KBM-7 (cell line): ENCODE measurements at places on chromosomes 2 and 18.

DNA sequence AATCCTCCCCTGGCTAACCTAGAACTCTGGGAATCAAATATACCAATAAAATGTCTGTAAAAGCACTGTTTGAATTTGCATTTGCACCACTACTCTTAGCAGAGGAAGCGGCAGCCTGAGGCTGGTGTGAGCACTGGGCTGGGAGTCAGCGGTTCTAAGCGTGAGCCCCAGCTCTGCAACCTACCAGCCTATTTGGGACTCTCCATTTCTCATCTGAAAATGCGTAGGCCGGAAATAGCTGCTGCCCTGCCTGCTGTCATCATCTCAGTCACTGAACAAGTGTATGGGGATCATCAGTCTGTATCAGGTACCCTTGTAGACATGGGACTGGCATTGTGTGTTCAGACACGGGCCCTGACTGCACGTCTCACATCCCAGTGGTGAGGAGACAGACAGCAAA is 194.3 kb downstream of the ANKRD30B start:
- no peak for DNase-seq

DNA sequence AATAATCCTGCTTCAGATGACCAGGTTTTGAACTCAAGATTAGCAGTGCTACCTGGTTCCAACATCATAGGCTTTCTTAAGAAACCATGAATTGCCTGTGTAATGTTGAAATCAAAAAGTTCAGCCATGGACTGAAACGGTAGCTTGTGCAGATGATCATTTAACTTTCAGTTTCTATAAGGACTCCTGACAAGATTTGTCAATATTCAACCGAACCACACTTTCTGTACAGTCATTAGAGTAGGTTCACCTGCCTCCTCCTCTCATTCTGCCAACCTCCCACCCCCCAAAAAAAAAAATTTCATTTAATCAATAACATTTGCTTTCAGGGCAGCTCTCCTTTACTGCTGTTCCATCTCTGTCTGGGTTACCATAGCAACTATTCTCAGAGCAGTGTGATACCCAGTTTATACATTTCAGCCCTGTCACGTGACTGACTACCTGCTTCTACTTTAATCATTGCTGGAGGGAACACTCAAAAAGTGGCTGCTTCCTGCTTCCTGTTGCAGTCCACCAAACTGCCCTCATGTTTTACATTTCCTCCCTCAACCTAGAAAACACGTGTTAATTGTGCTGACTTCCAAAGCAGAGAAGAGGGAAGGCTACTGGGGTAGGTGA is 275.5 kb downstream of the SS18 start:
- peak; percentile 1 for DNase-seq

DNA sequence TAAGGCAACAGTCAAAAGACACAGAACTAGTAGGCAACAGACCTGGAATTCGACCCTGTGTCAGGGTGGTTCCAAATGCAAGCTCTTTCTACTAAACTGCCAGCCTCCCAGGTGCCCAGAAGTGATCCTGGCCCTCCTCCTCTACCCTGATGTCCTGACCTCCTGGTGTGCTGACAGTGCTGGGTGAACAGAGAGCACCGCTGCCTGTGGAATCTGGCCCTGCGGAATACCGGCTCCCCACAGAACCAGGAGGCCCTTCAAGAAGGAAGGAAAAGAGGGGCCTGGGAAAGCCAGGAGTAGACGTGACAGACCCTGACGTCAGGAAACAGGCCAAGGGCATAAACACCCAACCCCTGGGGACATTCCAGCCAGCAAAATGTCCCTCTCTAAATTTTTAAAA is 120.3 kb downstream of the NOL10 start:
- no peak for DNase-seq

- no peak for DNase-seq
Observed at GRCh38 chr2:28326881-28327505, 65.7 kb upstream of the FOSL2 start.

DNA sequence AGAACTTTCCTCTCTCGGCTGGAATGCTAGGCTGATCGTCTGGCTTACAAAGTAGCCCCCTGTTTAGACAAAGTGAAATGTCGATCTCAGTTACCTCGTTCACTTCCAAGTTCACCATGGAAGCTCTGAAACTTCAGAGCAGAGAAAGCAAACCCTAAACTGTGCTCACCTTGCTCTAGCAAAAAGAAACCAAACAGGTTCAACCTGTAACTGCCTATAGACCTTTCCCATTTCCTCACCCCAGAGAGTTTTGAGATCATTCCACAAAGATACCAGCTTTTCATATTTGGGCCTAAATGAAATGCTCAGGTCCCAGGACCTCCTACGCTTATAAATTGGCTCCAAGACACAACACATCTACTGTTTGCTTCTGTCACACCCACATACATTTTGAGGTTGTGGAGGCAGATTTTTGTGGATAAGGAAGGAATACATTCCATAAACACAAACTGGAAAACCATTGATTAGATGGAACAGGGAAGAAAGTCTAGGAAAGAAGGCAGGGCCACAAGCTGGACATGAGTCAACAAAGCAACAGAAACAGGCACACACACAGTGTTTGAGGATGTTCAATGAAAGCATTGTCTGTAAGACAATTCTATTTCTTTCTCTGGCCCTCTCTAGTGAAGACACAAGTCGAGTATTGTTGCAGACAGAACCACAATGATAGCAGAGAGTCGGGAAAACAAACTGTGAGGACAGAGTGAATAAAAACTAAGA is 52.8 kb upstream of the TGIF1 start:
- DNase-seq, result no peak

DNA sequence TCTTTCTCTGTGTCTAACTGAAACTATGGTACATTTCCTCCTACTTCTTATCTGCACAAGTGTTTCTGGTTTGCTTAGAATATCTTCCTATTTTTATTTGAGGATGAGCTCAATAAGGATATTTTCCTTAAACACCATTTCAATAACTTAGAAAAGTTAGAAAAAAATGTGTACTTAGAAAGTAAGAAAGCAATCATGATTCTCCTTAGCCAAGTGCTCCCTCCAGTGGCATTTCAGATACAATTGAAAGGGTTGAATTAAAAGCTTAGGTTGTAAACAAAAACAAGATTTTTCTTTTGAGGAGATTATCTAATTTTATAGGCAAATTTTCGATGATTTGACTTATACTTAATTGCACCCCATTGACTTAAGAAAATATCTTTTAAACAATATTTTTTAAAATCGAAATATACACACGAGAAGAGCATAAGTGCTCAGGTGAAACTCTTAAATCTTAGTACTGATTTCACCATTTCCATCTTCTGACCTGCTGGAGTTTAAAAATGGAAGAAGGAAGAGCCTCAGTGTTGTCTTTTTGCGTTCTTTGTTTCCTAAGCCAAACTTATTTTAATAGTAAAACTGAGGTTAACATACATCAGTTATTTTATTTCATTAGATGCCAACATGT is 26.9 kb downstream of the C18orf63 start:
- DNase-seq, result peak; percentile 19

GRCh38 chr18:23943104-23943503 is 71.5 kb upstream of the TTC39C start:
- no peak for DNase-seq

- no peak for DNase-seq
Observed at GRCh38 chr18:51890762-51891161, 449.2 kb upstream of the DCC start.

- no peak for DNase-seq
Observed at GRCh38 chr2:40434731-40435271, 17.1 kb downstream of the SLC8A1 start.

DNA sequence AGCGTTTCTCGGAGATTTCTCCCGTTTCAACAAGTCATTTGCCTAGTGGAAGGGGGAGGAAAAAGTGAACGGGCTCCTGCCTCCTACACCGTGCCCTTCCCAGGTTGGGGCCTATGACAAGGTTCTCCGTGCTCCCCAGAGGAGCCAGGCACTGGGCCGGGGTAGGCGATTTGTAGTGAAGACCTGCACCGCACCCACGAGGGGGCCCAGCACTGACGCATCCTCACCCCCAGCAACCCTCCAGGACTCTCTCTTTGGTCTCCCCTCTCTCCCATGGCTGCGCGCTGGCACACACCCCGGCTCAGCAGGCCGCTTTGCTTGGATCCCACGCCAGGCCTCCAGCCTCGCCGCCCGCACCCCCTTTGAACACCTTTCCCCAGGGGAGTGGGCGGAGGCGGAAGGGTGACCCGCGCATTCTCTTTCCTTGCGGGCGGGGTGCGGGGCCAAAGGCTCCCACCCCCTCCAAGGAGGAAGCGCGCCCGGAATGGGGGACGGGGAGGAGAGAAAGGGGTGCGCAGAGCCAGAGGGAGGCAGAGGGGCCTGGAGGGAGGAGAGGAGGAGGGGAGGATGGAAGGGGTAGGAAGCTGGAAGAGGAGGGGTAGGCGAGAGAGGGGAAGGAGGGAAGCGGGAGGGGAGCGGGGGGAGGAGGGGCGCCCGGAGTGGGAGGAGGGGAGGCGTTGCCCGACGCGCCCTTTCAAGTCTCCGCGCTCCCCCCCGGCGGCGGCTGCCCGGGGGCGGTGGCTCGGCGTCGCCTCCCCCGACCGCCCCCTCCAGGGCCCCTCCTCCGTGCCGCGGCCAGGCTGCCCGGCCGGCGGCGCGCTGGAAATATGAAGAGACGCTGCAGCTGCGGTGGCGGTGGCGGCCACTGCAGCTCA is at the start of gene APCDD1:
Gene APCDD1 (plus strand): TSS at position 830 of the 875 bp plus-strand sequence. CDS start 347 bp downstream, outside the sequence.
- DNase-seq, result no peak

- DNase-seq, result no peak
Observed at GRCh38 chr2:31212659-31213600, 4.4 kb downstream of the CAPN14 start.

DNA sequence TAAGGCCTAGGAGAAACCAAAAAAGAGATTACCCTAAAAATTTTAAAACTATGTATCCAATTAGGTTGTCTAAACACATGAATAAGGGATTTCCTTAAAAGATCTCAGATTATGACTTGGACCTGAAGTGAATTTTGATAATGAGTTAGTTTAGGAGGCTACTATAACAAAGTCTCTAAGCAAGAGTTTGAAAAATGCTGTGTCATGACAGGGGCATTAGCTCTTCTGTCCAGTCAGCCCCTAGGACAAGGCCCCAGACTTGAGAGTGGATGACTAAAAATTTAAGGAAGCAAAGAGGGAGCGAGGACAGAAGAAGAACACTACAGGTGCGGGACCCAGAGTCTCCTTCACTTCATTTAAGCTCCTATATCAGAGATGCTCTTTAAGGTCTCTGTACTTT is 135.9 kb downstream of the DTNB start:
- DNase-seq, result no peak

DNA sequence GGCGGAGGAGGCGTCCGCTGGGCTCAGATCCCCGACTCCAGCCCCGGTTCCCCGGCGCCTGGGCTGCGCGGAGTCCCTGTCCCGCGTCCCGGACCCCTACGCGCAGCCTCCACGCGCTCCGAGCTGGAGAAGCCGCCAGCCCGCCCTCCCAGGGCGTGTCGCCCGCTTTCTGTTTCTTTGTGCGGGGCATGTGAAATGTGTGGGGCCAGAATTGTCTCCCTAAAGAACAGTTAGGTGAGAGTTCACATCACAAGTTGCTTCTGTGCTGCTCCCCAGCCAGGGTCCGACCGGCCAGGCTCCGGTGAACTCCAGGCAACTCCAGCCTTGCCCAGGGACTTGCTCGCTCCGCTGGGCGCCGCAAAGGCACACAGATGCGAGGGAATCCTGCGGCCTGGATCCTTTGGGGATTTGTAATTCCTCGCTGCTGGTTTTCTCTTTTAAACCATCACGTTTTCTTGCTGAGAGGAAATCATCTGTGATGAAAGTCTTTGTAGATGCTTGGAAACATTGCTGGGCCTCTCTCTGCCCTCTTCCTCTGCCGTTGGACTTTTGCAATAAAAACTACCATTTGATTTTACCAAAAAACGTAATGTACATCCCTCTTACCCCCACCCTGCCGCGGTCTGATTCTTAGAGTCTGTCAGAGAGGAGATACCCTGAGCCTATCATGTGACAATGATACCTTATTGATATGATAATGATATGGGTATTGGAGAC is 631 bp downstream of the GYPC start:
- DNase-seq, result no peak

DNA sequence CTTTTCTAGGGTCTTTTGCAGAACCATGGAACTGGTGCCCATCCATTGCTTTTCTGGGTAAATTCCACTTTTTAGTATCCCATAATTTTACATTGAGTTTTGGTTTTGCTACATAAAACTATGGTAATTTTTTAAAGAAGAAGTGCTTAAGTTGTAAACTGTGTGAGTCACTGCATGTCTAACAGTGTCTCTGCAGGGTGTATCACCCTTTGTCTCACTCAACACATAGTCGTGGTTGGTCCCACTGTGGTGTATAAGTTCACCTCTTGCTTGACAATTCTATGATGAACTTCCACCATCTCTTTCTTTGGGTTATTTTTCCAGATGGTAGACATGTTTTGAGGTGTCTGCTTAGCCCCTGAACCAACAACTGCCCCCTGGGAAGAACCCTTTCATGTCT is 10.5 kb downstream of the SCTR start:
- no peak for DNase-seq

DNA sequence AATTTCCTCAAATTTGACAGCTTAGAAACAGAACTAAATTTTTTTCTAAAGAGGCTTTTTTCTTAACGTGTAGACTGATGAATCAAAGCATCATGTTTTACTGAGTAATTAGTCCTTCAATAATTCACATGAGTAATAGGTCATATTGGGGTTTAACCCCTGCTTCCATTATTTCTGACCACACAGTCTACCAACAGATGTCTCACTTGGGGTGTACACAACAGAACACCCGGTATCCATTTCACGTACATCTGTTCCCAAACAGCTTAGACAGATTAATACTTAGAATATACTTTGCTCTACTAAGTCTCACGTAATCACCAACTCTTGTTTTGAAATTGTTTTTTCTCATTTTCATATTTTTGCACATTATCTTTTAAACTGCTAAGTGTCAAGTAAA is 14.8 kb downstream of the CERKL start:
- no peak for DNase-seq

DNA sequence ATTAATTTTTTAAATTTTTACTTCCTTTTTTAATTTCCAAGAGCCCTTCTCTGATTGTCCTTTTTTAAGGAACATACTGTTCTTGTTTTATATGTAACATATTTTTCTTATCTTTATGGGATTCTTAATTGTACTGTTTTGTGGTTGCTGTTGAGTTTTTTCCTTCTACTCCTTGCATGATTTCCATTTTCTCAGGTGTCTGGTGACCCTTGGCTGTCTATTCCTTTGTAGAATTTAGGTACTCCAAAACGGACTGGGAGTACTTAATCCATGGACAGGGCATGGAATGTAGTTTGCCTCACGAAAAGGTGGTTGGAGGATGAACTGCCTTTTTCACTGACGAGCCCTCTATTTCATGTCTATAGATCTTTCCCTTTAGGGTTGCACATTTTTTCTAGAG is 26.6 kb downstream of the TWSG1 start:
- DNase-seq, result no peak

- no peak for DNase-seq
Observed at GRCh38 chr18:32847691-32848090, 74.9 kb upstream of the KLHL14 start.

DNA sequence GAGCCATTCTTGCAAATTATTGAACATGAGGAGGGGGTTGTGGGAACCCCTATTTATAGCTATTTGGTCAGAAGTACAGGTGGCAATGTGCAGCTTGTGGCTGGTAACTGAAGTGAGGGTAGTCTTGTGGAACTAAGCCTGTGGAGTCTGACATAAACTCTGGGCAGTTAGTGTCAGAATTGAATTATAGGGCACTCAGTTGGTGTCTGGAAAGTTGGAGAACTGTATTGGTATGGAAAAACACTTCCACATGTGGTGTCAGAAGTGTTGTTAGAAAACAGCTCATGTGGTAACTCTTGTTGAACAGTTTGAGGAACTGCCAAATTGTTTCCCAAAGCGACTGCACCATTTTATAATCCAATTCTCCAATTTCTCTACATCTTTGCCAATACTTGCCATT is 7.5 kb downstream of the RALBP1 start:
- DNase-seq, result peak; percentile 65
